Stimulated activated CD4-positive, alpha-beta T cell treated with anti-CD3 and anti-CD28 coated beads, Interleukin-15, amount 100 ng/mL, for 1 hour (primary cell): ENCODE measurements at places on chromosomes 2 and 18.

DNA sequence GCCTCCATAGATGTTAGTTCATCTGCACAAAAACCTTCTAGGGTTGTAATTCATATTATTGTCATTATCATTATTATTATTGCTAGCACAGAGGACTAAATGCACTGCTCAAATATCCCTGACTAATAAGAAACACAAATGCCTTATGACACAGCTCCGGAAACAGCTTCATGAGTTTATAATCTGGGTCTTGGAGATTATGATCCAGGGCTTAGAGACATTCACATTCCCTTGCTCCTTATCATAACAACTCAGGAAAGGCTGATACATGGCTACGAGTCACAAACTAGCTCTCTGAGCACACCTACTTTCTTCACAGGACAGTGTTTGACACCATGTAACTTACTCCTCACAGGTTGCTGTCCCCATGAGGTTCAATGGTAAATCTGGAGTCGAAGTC lies 102.2 kb upstream of the TTC39C start:
- no peak for DNase-seq

DNA sequence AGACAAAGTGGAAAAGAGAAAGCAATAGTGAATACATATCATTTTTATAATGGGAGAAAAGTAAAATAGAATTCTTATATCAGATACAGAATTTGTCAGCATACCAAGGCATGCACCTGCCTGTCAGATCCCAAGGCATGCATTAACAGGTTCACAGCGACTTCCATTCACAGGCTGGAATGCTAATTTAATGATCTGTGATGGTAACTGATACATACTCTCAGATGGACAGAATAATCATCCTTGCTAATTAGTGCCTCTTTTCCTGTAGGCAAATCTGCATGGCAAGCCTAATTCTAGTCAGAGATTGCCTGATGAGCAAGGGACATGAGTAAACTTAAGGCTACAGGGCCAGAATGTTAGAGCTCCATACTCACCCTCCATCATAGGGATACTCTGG lies 76.1 kb downstream of the PRKRA start:
- DNase-seq: no peak

DNA sequence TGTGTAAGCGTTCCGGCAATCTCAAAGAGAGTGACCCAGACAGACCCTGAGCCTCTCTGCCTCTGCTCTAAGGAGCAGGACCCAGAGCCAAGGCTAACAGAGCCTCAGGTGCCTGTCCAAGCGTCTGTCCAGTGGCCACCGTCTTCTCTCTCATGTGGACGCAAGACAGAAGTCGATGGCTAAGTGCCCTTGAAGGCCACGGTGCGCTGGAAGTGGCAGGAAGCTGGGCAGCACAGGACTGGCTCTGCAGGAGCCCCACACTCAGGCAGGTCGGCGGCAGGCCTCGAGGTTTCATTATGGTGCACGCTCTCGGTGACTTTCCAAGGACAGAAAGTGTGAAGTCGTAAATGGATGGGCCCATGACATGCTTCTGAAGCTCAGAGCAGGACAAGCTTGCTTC lies 49.1 kb downstream of the HDAC4 start:
- DNase-seq: no peak

- DNase-seq: no peak
These were observed 154.7 kb downstream of the HDAC4 start for GRCh38 chr2:239245872-239246721.

DNA sequence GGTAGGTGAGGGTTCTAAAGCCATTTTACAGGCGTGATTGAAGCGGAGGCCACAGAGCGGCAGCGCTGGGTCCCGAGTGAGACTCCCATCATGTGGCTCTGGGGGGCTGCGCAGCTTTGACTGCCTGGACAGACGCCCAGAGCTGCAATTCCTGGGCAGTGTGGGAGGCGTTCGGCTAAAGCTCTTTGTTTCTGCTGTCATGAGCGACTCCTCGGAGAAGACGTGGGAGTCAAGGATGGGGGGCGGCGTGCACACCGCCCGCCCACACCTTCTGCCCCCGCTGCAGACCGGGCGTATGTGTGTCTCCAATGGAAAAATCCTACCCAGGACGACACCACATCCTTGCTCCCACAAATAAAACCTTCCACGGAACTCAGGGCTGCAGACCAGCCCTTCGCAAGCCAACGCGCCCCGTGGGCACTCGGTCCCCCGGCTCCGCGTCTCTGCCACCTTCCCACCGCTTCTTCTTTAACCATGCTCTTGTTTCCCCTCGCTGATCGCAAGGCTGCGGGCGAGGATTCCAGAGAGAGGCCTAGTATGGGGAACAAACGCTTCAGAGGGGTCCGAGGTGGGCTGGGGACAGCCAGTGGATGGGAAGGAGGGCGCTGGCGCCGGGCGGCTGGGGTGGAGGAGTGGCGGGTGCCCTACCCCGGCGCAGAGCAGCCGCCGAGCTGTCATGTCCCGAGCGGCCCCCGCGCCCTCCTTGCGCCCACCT lies 680 bp upstream of the LBH start:
- DNase-seq: no peak

DNA sequence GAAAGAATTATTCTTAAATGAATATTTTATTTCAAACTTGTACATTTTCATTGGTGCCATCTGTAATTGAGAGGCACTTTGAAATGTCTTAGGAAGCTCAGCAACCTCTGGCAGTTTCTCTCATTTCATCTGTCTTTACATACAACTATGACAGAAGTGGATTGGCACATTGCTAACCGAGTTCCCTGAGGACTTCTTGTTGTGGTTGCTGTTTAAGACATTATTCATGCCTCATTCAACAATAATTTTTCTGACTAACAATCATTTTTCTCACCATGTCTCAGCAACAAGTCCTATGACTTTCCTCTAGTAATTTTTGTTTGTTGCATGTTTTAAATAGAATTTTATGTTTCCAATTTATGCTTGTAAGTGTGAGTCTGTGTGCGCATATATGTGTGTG lies 284.0 kb upstream of the CWC22 start:
- DNase-seq: no peak

- no peak for DNase-seq
These were observed 151.7 kb downstream of the CTIF start for GRCh38 chr18:48690494-48690893.

DNA sequence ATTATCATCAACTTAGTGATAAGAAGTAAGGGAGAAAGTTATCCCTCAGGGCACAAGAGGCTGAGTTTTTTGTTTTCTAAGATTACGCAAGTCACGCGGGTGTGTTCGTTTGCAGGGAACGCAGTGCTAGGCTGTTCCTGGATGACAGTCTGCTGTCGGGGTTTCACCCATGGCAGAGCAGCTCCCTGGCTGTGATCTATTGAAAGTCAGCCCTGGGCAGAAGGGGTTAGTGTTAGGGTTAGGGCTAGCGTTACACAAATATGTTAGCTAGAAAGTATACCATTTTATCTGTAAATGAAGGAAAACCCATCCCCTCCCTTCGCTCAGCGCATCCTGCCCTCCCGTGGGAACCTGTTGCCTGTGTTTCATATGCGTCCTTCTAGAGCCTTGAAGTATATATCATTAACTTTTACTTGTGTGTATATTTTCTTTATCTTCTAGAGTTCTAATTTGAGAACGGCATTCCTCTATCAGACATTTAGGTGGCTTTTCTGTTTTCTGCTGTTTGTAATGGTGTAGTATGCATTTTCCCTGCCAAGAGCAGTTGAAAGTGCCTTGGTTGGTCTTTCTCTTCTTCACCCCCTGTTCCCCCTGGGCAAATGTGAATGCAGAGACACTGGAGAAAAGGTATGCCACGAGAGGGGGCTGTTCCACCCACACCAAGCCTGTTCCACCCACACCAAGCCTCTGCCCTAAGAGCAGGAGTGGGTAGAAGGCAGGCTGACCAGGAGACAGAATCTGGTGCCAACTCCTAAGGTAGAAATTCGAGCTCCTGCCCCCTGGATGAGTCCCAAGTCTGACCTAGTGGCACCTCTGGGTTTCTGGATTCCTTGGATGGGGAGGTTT lies 47.0 kb downstream of the ARMC9 start:
- no peak for DNase-seq

GRCh38 chr18:33404244-33404873 lies 36.2 kb downstream of the CCDC178 start:
- DNase-seq: no peak

GRCh38 chr2:241300000-241300399 lies 15.5 kb downstream of the HDLBP start:
- DNase-seq: no peak

DNA sequence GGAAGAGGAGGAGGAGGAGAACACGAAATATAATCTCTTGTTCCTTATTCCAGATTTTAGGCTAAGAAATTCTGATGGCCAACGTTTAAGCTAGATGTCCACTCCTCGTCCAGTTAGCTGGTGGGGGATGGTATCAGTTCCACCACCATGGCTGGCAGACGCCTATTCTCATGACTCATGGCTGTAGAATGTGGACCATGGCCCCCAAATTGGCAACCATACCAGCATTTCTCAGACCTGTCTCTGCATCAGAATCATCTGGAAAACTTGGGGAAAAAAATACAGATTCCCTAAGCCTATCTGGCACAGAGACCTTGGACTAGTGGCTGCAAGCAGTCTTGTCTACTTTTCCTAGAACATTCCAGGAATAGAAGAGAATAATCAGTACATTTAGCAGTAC lies 267.7 kb upstream of the SIX2 start:
- DNase-seq: no peak

GRCh38 chr2:190783513-190784263 lies 96.9 kb upstream of the GLS start:
- DNase-seq: no peak

DNA sequence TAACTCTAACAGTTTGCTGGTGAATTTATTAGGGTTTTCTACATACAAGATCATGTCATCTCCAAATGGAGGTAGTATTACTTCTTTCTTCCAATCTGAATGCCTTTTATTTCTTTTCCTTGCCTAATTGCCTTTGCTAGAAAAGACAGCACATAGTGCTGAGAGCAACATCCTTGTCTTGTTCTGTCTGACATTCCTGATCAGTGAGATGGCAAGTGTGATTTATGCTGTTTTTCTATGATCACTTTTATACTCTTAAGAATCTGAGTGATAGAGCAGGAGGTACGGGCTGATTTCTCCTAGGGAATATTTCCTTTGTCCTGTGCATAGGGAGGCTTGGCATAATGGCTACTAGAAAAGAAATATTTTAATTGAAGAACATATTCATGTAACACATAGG lies 17.3 kb downstream of the LYPD6B start:
- DNase-seq: no peak

GRCh38 chr2:142188562-142188961 lies 57.7 kb upstream of the LRP1B start:
- DNase-seq: no peak

GRCh38 chr2:68845043-68845442 lies 26.2 kb downstream of the BMP10 start:
- no peak for DNase-seq

GRCh38 chr2:130370490-130370889 lies 14.6 kb downstream of the PTPN18 start:
- DNase-seq: no peak

DNA sequence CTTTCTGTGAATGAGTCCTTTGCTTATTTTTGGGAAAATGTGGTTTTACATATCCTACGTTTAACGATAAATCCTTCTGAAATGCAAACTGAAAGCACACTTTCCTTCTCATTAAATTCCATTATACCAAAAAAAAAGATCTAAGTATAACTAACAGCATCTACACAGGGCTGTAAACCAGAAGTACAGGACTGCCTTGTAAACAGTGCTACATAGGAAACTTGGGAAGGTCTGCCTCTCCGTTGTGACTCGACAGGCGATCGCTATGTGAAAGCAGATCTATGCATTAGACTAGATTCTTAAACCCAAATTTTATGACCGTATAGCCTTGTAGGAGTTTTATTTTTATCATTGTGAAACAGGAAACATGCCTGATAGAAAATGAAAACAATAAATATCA lies 690.5 kb downstream of the ARHGAP15 start:
- DNase-seq: no peak

GRCh38 chr2:60140185-60140584 lies 413.3 kb downstream of the BCL11A start:
- no peak for DNase-seq

DNA sequence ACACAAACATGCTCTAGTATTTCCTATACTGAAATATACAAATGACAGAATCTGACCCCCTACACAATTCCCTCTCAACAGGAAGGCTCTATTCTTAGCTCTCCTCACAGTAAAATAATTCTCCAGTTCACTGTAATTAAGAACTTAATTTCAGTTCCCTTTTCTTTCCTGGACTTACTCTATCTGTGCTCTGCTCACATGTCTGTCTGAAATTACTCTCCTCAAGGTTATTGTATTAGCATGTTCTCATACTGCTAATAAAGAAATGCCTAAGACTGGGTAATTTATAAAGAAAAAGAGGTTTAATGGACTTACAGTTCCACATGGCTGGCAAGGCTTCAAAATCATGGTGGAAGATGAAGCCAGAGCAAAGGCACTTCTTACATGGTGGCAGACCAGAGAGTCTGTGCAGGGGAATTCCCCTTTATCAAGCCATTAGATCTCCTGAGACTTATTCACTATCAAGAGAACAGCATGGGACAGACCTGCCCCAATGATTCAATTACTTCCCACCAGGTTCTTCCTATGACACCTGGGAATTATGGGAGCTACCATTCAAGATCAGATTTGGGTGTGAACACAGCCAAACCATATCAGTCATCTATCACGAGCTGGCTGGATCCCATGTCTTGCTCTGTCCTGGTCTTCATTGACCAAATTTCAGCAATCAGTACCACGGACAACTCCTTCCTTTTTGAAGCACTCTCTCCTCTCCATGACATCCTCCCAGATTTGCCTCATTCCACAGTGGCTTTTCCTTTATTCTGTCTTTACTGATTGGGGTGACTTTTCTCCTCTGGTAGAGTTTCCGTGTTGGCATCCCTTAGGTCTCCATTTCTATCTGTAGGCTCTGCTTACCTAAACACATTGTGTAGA lies 110.9 kb downstream of the GALR1 start:
- no peak for DNase-seq

GRCh38 chr2:54437588-54437987 lies 18.5 kb upstream of the SPTBN1 start:
- no peak for DNase-seq

DNA sequence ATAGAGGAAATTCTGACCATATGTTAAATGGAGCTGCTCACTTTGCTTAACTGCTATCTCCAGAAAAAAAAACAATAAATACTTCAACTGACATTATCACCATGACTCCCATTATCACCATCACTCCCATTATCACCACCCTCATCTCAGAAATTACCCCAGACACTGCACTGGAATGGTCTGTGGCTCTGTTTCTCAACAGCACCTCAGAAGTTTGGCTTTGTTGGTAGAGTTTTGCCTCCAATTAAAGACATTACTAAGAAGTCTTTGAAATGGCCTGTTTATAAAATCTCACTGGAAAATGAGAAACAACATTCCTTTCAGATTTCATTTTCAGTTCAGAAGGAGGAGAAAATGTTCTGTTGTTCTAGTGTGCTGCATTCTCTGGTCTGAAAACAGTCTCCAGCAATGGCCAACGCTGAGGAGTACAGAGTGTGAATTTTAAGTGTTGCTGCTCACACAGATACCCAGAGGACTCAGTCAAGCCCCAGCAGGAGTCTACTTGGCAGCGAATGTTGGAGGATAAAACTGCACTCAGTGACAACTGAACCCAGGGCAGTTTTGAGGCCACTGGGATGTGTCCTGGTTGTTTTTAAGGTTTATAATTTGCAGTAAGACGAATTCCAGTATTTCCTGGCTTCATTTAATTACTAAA lies 364.5 kb upstream of the CDH2 start:
- no peak for DNase-seq

GRCh38 chr18:46680784-46681695 lies 24.0 kb upstream of the LOXHD1 start:
- DNase-seq: no peak
